ENCODE measurements at places on chromosomes 13 and 19. TPM values are rescaled to one million over a fixed set of nuclear protein-coding genes. Genes with fewer than 3 reads are reported as not detected.

CACNG7 gene
- polyA plus RNA-seq, result not detected

CBLC gene
- polyA plus RNA-seq, result 23.3 TPM

WDR62 gene
- 1.2 TPM for polyA plus RNA-seq

DNA sequence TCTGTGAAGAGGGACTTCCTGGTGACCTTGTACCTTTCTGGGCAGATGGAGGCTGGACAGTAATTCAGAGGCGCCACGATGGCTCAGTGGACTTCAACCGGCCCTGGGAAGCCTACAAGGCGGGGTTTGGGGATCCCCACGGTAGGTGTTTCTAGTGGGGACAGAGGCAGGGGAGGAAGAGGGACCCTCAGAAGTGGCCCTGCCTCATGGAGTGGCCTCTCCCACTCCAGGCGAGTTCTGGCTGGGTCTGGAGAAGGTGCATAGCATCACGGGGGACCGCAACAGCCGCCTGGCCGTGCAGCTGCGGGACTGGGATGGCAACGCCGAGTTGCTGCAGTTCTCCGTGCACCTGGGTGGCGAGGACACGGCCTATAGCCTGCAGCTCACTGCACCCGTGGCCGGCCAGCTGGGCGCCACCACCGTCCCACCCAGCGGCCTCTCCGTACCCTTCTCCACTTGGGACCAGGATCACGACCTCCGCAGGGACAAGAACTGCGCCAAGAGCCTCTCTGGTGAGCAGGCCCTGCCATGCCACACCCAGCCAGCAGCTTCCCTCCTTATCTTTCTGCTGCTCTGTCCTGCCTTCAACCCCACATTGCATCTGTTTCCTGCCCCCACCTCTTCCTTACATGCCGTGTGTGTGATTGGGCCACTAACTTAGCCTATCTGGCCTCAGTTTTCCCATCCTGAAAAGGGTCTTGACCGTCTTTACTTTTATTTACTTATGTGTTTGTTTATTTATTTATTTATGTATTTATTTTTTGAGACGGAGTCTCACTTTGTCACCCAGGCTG lies 7.3 kb downstream of the ANGPTL4 start:
- H3K36me3 ChIP-seq, result peaks cover 60% of the 10 kb centered on the region
- no peaks in the 10 kb centered on the region for H3K27me3 ChIP-seq
- H3K27ac ChIP-seq, result peak overlapping the region; percentile 69
- H3K4me1 ChIP-seq, result peaks cover 53% of the 10 kb centered on the region
- no peak for DNase-seq
- no peak overlapping the region for H3K4me3 ChIP-seq

DNA sequence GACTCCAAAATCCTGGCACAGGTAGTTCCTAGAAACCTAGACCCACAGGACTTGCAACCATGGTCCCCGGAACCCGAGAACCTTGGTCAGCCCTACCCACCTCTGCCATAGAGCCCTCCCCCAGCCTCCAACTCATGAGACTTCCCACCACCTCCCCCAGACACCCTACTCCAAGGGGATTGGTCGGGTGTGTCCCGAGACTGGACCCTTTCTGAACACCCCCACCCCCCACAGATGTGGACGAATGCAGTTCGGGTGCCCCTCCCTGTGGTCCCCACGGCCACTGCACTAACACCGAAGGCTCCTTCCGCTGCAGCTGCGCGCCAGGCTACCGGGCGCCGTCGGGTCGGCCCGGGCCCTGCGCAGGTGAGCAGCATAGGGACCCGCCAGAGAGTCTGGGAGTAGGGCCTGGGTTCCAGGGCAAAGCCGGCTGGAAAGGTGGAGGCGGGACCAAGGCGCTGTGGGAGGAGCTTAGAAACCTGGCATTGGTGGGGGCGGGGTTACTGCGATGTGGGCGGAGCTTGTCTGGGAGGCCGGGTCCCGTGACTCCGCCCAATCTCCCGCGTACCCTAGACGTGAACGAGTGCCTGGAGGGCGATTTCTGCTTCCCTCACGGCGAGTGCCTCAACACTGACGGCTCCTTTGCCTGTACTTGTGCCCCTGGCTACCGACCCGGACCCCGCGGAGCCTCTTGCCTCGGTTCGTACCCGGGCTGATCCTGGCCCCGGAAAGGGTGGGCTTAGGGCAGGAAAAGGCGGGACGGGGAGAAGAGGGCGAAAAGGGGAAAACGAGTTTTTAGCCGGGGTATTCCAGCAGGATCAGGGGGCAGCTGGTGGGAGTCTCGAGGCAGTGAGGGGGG lies 11.9 kb downstream of the LTBP4 start:
- no peaks in the 10 kb centered on the region for H3K27me3 ChIP-seq
- peak overlapping the region; percentile 89 for H3K27ac ChIP-seq
- peaks cover 65% of the 10 kb centered on the region for H3K4me1 ChIP-seq
- peak overlapping the region; percentile 57 for H3K4me3 ChIP-seq
- peaks cover under 1% of the 10 kb centered on the region for H3K36me3 ChIP-seq

DNA sequence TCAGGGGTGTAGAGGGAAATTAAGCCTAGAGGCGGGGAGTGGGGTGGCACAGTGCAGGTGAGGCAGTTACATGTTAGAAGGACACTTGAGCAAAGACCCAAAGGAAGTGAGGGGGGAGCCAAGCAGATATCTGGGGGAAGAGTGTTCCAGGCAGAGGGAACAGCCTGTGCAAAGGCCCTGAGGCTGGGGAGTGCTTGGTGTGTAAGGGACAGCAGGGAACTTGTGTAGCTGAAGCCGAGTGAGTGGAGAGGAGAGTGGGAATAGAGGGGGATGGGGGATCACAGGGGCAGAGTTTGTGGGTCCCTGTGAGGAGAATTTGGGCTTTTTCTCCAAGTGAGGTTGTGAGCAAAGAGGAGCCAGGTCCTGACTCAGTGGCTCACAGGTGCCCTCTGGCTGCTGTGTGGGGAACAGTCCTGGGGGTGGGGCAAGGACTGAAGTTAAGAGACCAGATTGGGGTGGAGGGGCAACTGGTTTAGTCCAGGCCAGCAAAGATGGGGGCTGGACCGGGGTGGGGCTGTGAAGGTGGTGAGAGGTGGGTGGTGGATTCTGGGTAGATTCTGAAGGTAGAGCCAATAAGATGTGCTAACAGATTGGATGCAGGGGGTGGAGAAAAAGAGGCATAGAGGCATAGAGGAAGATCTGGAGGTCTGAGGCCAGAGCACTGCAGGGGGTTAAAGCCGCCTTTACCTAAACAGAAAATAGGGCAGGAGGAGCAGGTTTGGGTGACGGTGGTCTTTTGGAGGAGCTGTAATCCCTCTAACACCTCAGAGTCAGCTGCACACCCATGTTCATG lies 75.3 kb downstream of the CACNA1A start:
- H3K27ac ChIP-seq, result no peak overlapping the region
- H3K4me1 ChIP-seq, result no peaks in the 10 kb centered on the region
- H3K4me3 ChIP-seq, result no peak overlapping the region
- peak; percentile 35 for DNase-seq
- no peaks in the 10 kb centered on the region for H3K36me3 ChIP-seq

- peak overlapping the region; percentile 98 for H3K4me3 ChIP-seq
- H3K4me1 ChIP-seq, result peaks cover 69% of the 10 kb centered on the region
- H3K27me3 ChIP-seq, result no peaks in the 10 kb centered on the region
- no peak for DNase-seq
Measured at GRCh38 chr19:3099347-3100145, 5.4 kb downstream of the GNA11 start.

GRCh38 chr19:54245936-54246335 lies 3.3 kb upstream of the LILRA6 start:
- DNase-seq, result no peak
- H3K4me1 ChIP-seq, result no peaks in the 10 kb centered on the region
- H3K27me3 ChIP-seq, result peaks cover 33% of the 10 kb centered on the region
- no peak overlapping the region for H3K27ac ChIP-seq
- no peaks in the 10 kb centered on the region for H3K36me3 ChIP-seq
- H3K4me3 ChIP-seq, result no peak overlapping the region

- H3K36me3 ChIP-seq, result no peaks in the 10 kb centered on the region
- no peak overlapping the region for H3K27ac ChIP-seq
- H3K4me1 ChIP-seq, result peaks cover 39% of the 10 kb centered on the region
- no peak for DNase-seq
Measured at GRCh38 chr19:39150807-39151600, 25.4 kb downstream of the PAK4 start.

DNA sequence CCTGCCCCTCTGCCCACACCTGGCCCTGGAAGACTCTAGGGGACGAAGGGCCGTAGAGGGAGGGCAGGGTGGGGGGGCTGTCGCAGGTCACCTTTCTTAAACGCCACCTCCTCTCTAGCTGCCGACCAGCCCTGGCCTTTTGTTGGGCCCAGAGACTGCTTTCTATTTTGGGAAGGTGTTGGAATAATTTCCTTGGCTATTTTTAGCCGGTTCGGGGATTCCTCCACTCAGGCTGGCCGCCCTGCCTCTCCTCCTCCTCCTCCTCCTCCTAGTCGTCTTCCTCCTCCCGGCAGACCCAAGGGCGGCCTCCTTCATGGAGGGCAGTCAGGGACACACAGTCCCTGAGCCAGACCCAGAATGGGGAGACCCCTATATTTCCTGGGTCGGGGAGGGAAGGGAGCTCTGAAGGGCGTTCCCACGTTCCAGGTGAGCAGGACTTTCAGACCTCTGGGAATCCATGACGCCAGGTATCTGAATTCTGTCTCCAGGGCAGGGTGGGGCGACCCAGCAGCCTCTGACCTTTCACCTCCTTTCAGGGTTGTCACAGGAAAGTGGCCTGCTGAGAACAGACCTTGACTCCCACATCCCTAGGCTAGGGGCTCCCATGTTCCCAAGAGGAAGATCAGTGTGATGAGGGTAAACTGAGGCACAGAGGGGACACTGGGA lies 19.9 kb downstream of the GADD45B start:
- H3K4me1 ChIP-seq, result peaks cover 41% of the 10 kb centered on the region
- no peaks in the 10 kb centered on the region for H3K27me3 ChIP-seq
- DNase-seq, result peak; percentile 65
- peak overlapping the region; percentile 57 for H3K4me3 ChIP-seq
- H3K36me3 ChIP-seq, result no peaks in the 10 kb centered on the region

DNA sequence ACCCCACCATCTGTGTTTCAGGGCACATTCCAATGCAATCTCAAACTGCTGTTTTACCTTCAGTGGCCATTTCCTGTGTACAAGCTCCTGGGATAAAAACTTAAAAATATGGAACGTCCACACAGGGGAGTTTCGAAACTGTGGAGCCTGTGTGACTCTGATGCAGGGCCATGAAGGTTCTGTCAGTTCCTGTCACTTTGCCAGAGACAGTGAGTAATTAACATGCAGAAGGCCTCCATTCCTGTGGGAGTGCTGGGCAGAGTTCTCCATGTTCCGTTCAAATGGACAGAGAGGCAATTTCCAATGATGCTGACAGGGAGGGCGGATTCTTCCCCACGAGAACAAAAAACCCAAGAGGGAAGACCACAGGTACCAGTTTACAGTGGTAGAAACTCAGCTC lies 24.4 kb downstream of the WDR88 start:
- no peaks in the 10 kb centered on the region for H3K4me1 ChIP-seq
- no peak overlapping the region for H3K4me3 ChIP-seq
- no peak for DNase-seq
- H3K27ac ChIP-seq, result no peak overlapping the region

DNA sequence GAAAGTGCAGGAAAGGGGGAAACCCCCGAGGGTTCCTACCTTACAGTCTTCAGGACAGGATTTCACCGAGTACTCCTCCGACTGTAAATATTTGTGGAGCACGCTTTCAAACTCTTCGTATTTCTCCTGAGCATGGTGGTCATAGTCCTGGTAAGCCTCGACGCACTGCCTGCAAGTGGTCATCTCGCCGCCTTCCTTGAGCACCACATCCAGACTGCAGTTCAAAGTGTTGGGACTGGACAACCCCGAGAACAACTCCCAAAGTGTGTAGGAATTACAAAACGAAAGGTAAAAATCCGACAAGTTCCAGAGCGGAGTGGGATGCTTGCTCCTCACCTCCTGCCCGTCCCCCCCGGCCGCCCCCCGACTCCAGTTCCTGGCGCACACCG lies 349.7 kb downstream of the LIG4 start:
- DNase-seq, result no peak
- no peaks in the 10 kb centered on the region for H3K36me3 ChIP-seq
- no peak overlapping the region for H3K27ac ChIP-seq
- peaks cover 38% of the 10 kb centered on the region for H3K4me1 ChIP-seq

DNA sequence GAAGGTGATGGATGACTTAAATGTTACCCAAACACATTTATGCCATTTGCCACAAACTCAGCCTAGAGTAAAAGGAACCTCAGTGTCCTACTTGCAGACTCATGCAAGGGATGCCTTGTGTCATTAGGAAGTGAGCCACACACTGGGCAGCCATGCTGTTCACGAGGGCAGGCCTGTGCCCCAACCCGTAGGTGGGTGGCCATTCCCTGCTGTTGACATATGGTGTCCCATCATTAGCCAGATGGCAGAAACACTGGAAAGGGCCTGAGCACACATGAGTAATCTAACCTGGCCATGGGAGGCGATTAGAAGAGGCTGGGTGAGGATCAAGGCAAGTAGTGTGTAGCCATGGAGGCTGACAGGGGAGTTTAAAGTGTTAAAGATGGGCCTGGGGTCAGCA lies 9.7 kb upstream of the LRCH1 start:
- no peaks in the 10 kb centered on the region for H3K27me3 ChIP-seq
- DNase-seq, result no peak
- H3K4me1 ChIP-seq, result no peaks in the 10 kb centered on the region
- H3K27ac ChIP-seq, result no peak overlapping the region
- H3K36me3 ChIP-seq, result no peaks in the 10 kb centered on the region

DNA sequence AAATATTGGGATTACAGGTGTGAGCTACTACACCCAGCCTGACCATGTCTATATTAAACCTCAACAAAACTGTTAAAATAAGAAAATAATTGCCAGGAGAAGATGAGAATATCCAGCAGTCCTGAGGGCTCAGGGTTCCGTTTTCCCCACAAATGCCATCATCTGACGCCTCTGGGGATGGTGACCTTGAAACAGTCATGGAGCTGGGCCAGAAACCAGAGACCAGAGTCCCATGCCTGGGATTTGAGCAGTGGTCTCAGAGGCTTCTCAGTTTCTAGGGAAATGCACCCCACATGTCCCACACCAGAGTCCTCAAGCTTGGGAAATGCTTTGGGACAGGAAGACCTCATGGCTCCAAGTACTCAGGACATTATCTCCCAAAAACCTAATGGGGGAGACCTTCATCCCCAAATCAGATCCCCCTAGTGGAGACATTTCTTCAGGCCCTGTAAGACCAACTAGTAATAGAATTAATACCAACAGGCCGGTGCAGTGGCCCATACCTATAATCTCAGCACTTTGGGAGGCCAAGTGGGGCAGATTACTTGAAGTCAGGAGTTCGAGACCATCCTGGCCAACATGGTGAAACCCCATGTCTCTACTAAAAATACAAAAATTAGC lies 2.9 kb upstream of the MAP1S start:
- no peak for DNase-seq
- peaks cover under 1% of the 10 kb centered on the region for H3K36me3 ChIP-seq
- no peak overlapping the region for H3K4me3 ChIP-seq
- H3K27ac ChIP-seq, result no peak overlapping the region
- peaks cover 36% of the 10 kb centered on the region for H3K4me1 ChIP-seq
